Coronary artery (tissue), 2 donors: ENCODE measurements at places on chromosomes 2 and 18.

DNA sequence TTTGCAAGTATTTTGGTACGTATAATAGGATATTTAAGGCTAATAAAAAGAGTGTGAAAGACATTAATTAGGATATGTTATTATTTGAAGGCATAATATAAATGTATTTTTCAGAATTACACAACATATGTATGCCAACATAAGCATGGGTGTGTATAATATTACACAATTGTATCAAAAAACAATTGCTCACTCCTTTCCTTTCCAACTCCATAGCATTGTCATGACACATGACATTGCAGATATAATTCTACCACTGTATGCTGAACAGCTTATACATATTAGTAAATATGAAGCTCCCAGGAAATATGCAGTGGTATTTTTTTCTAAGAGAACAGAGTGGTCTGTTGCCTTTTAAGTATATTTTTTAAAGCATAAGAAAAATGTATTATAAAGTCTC, 593.1 kb downstream of the TMX3 start:
- no peak for DNase-seq

GRCh38 chr2:204680576-204680975, 135.3 kb downstream of the PARD3B start:
- DNase-seq = no peak

DNA sequence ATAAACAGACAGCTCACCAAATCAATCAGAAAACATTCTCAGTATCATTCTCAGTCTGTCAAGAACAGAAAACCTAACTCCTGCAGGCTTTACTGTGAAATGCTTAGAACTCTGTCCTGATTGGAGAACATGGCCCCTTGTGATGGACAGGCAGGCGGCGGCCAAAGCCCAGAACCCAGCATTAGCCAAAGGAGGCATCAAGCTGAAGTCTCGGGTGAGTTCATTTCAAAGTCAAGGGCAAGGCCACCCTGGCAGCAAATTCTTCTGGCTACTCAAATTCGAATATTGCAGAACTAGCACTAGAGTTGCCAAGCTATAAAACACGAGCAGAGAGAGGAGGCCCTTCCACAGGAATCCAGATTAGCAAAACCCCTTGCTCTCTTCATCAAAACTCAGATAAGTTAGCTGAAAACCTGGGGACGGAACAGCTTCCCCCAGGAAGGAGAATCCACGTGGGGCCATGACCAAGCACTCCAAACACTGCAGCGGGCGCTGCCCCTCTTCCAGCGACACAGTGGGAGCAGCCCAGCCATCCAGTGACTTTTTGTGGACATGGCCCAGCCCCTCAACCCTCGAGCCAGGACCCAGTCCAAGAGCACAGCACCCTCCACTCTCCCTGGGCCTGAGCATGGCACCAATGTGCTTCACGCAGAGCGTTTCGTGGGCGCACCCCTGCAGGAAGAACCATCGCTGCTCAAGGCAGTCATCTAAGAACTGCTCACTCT, 98.6 kb downstream of the HDAC4 start:
- peak; percentile 75 for DNase-seq

- no peak for DNase-seq
These were observed 121.8 kb downstream of the CTIF start for GRCh38 chr18:48660346-48661228.

DNA sequence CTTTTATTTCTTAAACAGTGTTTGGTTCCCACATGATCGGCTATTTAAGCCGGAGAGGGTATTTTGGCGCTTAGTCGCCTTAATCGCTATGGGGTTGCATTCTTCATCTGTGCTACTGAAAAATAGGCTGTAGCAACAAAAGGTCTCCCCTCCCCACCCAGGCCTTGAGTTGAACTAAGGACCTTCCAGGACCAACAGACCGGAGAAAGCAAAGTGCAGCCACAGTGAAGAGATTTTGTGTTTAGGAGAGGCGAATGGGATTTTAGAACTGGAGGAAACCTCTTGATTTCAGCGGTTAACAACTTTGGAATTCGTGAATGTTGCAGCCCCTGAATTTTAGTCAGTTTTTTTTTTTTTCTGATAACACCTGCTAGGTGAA, 1.4 kb downstream of the ITGA6 start:
- DNase-seq = no peak

- DNase-seq = no peak
These were observed 374.2 kb downstream of the EN1 start for GRCh38 chr2:118473241-118473640.
